ENCODE measurements at places on chromosomes 6 and 20.

- no peak for DNase-seq
These were observed 6.4 kb upstream of the EXOC2 start for GRCh38 chr6:699319-699718.

DNA sequence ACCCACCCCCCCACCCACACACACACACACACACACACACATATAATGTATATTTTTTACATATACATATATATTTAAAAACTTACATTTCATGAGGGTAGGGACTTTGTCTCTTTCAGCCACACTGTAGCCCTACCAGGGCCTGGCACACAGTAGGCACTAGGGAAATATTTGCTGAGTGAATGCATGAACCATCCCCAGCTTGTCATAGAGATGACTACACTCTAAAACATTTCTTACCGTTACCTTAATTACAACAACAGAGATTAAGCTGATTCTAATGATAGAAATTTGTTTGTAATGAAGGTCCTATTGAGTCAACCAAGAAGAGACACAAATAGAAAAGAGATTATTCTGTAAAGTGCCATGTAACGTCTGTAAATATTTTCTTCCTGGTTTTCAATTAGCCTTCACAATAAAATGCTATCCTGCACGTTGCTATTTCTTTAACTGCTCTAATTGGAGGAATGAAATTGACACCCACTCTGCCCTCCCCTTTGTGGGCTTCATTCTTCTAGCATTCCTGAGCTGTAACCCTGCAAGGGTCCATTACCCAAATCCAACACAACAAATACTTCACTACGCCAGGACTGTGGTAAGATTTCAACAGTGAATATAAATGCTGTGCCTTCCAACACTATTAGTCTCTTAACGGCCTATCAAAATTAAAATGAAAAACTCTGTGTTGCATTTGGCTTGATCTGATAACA, 30.8 kb downstream of the SIM1 start:
- no peak for DNase-seq

- no peak for DNase-seq
These were observed 52.2 kb downstream of the TRIM27 start for GRCh38 chr6:28871335-28872156.

GRCh38 chr6:130018744-130019325, 454 bp downstream of the L3MBTL3 start:
- DNase-seq = no peak

GRCh38 chr6:124753562-124754105, 208.6 kb upstream of the RNF217 start:
- no peak for DNase-seq

DNA sequence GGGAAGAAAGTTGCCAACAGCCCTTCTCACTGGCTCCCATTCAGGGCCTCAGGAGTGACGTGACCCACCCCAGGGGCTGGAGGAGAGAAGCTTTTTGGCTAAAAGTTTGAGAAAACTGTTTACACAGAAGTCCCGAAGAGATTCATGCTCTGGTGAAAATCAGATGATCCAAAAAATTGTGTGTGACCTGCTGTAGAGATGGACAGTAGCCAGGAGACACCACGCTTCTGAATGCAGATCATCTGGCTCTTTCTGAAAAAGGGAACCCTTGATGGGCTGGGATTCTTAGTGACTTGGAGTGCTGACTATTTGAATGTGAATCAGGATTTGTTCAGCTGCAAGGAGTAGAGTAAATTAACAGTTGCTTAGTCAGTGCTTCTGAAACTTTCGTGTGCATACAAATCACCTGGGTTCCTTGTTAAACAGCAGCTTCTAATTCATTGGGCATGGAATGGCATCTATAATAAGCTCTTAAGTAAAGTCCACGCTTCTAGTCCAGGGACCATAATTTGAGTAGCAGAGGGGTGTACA, 265.1 kb downstream of the PREX1 start:
- no peak for DNase-seq

DNA sequence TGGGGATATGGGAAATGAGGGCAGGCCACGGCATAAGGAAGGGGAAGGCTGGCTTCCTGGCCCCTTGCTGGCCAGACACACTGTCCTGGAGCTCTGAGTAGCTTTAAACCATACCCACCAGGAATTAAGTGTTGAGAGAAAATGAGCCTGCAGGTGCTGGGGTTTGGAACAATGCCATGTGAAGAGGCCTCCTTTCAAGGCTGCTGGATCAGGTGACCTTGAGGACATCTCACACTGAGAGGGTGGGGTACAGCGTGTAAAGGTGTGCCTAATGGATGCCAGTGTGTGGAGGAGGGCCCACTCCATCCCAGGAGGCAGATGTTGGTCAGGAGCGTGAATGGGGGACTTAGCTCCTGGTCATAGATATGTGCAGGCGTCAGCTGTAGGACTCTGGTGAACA, 74.8 kb upstream of the MLN start:
- no peak for DNase-seq

GRCh38 chr20:62766716-62767115, 29.6 kb upstream of the MRGBP start:
- no peak for DNase-seq

GRCh38 chr20:12053353-12053752, 135.7 kb downstream of the BTBD3 start:
- no peak for DNase-seq

DNA sequence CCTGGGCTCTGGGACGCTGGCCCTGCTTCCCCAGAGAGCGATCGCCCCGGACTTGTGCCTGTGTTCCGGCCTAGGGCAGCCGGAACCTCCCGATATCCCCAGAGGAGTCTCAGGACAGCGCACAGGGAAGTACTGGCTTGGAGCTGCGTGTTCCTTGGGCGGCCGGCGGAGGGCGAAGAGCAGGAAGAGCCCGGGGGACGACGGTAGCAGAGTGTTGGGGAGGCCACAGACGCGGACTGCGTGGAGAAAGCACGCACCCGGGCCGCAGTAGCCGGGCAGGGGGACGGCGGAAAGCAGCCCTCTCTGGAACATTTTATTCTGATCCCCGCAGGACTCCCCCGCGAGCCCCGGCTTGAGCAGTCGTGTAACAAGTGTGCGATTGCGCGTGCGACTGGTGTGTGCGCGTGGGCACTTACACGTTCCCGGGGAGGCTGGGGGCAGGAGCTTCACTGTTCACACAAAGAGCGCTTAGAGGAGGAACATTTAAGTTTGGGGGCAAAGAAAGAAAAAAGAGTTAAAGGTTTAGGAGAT, 36.1 kb downstream of the NCR2 start:
- no peak for DNase-seq

- DNase-seq = no peak
These were observed 450.7 kb upstream of the OPRM1 start for GRCh38 chr6:153588330-153588729.

DNA sequence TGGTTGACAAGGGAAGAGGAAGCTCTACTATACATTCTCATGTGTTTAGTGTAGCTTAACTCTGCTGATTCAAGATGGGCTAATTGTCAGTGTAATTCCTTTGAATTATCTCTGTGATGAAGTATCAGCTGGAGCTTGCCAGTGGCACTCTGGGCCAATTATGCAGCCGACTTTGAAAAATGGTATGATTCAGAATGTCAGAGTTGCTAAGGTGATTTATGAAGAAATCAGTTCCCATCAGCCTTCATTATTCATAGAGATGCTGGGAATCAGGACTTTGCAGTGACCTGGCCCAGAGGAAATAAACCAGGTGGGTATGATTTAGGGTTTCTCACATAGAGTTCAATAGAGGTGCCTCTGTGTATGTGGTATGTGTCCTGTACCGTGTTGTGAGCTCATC, 33.4 kb downstream of the KCNS1 start:
- DNase-seq = no peak

- DNase-seq = no peak
These were observed 118.7 kb downstream of the RPS12 start for GRCh38 chr6:132933090-132933489.

DNA sequence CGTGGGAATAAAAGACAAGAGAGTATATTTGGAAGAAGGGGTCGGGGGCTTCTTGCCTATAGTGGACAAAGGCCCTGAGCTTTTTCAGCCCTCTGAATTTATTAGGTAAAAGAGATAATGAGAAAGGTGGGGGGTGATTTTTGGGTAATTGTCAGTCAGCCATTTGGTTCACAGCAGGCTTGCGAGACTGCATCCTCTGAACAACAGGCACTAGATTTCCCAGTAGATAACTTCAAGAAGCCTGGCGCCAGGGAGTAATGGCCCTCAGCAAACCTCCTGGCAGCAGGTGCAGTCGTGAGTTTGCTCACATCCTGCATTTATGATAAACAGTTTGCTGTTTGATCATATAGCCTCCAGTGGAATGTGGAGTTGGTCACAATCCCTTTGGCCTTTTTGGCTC, 609.0 kb downstream of the DHX35 start:
- no peak for DNase-seq

GRCh38 chr6:135796643-135797305, 54.7 kb upstream of the PDE7B start:
- no peak for DNase-seq

- no peak for DNase-seq
These were observed 4.9 kb downstream of the OLIG3 start for GRCh38 chr6:137489046-137490005.

- no peak for DNase-seq
These were observed 450.1 kb downstream of the GJA1 start for GRCh38 chr6:121885399-121886152.

- DNase-seq = no peak
These were observed 378.7 kb downstream of the ZFAND3 start for GRCh38 chr6:38198219-38198618.

DNA sequence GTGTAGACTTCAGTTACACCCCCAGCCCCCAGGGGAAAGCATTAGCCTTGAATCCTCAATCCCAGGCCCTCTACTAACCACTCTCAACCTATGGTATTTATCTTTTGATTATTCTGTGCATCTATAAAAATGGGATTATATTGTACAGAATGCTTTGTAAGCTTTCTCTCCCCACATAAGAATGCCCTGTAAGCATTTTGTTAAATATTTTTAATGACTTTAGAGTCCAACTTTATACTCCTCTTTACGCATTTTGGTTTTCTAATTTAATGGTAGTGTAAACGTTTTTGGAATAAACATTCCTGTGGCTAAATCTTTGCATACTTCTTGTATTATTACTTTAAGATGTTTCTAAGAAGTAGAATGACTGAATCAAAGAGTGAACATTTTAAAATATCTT, 35.4 kb downstream of the FBXO9 start:
- DNase-seq = no peak

DNA sequence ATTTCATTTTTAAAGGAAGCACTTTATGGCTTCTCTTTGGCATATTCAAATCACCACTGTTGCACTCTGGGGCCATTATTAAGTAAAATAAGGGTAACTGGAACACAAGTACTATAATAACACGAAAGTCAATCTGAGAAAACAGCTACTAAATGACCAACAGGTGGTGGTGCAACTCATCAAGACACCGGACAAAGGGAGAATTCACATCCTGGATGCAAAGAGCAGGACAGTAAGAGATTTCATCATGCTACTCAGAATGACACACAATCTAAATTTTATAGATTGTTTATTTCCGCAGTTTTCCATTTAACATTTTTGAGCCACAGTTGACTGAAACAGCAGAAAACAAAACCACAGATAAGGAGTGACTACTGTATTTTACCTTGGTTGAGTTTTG, 27.6 kb upstream of the LY86 start:
- DNase-seq = no peak
